ENCODE measurements at places on chromosomes 6 and 20.

DNA sequence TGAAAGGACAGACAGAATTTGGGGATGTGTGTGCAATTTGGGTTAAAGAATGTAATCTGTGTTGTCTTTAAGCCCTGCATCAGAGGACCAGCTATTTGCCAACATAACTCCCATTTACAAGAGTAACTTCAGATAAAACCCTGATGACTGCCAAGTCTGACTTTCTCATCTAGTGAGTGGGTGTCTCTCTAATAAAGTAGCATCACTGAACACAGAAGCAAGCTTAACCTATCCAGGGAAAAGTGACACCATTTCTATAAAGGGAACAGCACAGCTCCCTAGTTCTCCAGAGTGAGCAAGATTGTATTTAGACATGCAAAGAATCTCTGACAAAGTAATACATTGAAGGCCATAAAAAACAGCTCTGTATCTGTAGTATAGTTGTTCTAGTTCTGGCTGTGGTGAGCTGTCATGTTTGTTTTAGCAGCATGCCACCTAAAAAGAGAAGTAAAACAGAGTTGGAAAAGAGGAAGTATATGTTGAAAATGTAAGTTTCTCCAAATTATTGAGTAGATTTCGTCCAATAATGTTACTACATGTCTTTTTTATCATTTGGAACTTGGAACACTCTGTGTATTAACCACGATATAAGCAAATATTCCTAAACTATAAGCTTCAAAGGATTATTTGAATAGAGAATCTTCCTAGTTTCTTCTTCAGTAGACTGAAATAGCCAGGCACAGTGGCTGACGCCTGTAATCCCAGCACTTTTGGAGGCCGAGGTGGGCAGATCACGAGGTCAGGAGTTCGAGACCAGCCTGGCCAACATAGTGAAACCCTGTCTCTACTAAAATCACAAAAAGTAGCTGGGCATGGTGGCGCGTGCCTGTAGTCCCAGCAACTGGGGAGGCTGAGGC is 8.8 kb upstream of the PIM1 start:
- DNase-seq = no peak

GRCh38 chr6:159450815-159451465 is 242.1 kb downstream of the SOD2 start:
- no peak for DNase-seq

- no peak for DNase-seq
These were observed 48.7 kb upstream of the CLVS2 start for GRCh38 chr6:122947355-122947754.

GRCh38 chr20:22523499-22524392 is 60.6 kb downstream of the FOXA2 start:
- no peak for DNase-seq

- no peak for DNase-seq
These were observed 25.4 kb downstream of the FBXO9 start for GRCh38 chr6:53090576-53090975.

- no peak for DNase-seq
These were observed 54.2 kb downstream of the HFE start for GRCh38 chr6:26141378-26141904.

DNA sequence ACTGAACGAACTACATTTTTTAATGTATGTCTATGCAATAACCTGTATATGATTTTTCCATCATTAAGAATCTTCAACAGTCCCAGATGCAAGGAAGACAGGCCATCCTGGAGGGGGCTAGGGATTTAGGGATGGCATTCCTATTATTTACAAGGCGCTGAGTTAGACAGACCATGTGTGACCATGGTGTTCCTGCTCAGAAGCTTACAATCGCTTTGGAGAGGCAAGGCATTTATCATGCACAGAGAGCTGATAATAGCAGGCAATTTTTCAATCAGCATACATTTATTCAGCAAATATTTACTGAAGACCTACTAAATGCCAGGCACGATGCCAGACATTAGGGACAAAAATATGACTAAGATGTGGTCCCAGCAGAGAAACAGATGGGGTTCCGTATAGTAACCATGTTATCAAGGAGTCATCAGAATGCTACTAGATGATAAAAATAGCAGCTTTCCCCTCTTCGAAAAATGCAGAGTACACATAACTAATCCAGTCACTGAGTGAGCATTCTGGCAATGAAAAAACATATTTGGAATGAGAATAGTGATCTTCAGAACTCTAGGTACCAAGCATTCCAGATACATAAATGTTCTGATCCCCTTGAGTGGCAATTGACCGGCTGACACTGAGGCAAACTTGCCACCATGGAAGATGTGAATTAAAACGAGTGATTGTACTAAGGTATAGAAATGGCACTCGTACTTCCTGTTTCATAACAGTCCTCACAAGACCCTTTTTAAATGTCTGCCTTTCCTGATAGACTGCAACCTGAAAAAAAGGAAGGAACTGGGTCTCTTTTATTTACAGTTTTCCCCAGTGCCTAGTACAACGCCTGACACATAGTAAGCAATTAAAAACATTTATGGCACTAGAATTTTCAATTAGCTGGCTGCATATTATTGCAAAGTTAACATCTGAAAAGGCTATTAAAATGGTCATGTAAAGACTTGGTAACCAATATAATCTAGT is 135.7 kb downstream of the ATXN1 start:
- DNase-seq = no peak

DNA sequence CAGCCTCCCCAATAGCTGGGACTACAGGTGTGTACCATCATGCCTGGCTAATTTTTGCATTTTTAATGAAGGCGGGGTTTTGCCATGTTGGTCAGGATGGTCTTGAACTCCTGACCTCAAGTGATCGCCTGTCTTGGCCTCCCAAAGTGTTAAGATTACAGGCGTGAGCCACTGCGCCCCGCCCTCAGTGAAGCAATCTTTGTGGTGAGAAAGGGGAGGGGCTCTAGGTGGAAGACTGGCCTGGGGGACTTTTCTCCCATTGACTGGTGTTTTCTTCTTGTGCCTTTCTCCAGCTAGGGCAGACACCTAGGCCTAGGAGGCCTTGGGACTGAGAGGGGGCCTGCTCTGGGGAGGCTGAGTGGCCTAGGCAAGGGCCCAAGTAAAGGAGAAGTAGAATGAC is 84.1 kb downstream of the DNAAF9 start:
- DNase-seq = no peak

DNA sequence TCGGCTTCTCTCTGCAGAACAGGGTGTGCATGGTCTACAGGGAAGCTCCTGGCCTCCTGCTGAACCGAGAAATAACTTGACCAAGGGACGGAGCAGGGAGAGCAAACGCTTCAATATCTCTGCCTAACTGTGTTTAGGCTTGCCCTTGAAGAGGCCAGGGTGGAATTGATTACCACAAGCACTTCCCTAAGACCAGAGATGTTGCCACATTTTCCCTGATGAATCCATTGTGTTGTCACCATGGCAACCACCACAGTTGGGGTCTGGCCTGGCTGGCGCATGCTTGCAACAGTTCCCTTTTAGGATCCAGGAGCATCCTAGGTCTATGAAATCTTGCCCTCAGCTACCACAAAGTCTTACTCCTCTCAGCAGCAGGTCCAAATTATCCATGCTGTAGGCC is 213.5 kb upstream of the SULF2 start:
- no peak for DNase-seq

GRCh38 chr20:62989201-62989601 is 17.6 kb downstream of the BHLHE23 start:
- no peak for DNase-seq

GRCh38 chr6:107652526-107653182 is 162.7 kb downstream of the SOBP start:
- DNase-seq = no peak

GRCh38 chr6:26031151-26031594 is 56.1 kb upstream of the HFE start:
- no peak for DNase-seq

- no peak for DNase-seq
These were observed 37.4 kb downstream of the GNAS start for GRCh38 chr20:58889798-58890517.

GRCh38 chr6:137656735-137657134 is 162.5 kb upstream of the OLIG3 start:
- no peak for DNase-seq

- no peak for DNase-seq
These were observed 53.6 kb downstream of the ELOVL5 start for GRCh38 chr6:53295176-53295575.

DNA sequence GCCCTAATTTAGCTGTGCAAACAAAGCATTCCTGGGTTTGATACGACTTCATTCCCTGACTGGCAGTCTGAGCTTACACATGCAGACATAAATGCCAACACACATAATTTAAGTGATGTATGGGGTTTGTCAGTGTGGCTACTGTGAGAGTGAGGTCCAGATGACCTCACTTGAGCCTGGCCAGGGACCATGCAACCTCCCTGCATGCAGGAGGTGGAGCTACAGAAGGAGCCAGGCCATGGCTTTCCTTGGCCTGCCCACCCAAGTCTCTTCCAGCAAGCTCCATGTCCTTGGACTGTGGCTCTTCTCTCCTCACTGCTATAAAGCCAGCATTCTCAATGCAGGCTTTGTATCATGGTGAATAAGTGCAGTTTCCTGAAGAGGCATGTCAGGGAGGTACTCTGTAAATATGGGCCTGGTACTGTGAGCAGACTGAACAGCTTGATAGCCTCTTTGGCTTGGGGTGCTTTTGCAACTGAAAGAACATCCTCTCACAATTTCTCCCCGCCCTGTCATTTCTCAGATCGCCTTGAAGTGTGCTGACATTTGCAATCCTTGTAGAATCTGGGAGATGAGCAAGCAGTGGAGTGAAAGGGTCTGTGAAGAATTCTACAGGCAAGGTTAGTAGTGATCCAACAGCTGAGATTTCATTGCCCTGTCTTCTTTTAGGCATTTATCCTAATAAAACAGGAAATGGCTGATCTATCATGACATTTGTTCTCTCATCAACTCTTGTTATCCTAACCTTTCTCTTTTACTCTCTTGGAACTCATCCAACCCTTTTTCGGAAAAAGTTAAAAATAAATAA is 69.2 kb downstream of the MTFR2 start:
- DNase-seq = no peak

- no peak for DNase-seq
These were observed 581.6 kb downstream of the HAO1 start for GRCh38 chr20:7358670-7359069.

DNA sequence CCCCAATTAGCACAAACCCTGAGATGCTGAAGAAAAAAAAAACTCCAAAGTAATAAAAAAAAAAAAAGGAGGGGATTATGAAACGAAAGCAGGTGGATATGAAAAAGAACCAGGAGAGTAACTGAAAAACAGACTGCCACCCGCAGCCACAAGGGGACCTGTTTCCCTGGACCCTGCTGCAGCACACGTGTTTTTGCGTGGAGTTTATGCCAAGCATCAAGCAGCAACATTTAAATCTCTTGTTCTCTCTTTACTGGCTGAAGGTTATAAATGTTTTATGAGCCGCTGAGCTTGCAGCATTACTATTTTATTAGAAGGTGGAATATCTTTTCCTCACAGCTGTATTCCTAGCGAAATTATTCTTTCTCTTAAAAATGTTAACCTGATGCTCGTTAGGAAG is 131.6 kb upstream of the OLIG3 start:
- DNase-seq = no peak

- no peak for DNase-seq
These were observed 40.0 kb upstream of the GCNT2 start for GRCh38 chr6:10481101-10481500.

GRCh38 chr6:43488667-43489276 is 11.4 kb downstream of the TJAP1 start:
- no peak for DNase-seq

- no peak for DNase-seq
These were observed 53.5 kb downstream of the KCNQ5 start for GRCh38 chr6:72675396-72675795.

- DNase-seq = no peak
These were observed 1.1 kb upstream of the CD109 start for GRCh38 chr6:73694711-73695411.

DNA sequence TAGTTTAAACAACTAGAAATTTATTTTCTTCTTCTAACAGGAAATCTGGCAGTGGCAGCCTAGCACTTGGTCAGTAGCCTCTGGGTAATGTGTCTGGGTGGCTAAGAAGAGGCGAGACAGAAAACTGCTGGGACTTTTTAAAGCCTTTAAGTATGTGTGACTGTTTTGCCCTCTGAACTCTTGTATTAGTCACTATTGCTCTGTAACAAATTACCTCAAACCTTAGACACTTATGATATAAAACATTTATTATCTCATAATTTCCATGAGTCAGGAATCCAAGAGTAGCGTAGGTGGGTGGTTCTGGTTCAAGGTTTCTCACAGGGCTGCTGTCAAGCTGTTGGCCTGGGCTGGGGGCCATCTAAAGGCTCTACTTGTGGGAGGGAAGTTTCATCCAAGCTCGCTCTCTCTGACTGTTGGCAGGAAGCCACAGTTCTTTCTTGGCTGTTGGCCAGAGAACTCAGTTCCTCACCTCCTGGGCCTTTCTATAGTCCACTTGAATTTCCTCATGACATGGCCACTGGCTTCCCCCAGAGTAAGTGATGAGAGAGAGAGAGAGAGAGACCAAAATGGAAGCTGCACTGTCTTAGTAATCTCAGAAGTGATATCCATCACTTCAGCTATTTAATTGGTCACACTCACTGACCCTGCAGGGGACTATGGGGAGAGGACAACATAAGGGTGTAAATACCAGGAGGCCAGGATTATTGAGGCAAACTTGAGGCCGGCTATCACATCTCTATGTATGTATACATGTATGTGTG is 17.4 kb upstream of the TBC1D22B start:
- DNase-seq = peak; percentile 27

DNA sequence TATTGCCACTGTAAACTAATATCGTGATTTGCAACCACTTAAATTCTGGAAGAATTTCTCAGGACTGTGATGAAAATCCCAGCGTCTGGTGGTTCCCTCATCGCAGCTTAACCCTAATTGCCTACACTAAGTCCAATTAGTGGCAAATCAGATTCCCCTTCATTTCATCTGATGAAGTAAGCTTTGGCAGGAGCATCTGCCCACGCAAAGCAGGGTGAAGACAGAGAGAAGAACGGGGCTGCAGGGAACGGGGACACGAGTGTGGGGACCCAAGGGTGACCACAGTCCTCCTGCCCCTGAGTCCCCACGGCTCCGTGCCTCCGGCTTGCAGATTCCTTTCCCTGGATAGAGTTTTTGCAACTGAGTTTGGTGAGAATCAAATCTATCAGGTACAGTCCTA is 159.5 kb downstream of the LY86 start:
- DNase-seq = no peak

GRCh38 chr6:53593001-53593488 is 48.1 kb upstream of the GCLC start:
- no peak for DNase-seq

- no peak for DNase-seq
These were observed 41.1 kb downstream of the PTPN1 start for GRCh38 chr20:50551288-50551687.

DNA sequence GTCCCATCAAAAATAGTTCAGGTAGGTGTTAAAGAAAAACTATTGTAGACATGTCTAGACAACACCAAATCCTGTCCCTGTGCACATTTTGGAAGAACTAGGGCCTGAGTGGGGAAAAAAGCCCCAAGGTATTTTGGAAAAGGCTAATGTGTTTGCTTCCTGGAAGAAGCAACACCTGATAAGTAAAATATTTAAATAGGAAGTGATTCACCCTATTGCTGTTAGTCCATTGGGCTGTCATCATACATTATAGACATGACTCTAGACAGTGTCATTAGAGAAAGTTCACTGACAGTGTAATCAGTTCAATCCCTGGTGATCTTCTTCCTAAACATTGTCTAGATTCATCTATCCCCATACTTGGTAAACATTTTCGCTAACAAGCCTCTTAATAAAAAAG is 465.3 kb downstream of the CBLN4 start:
- no peak for DNase-seq

- no peak for DNase-seq
These were observed 204.8 kb downstream of the DTNBP1 start for GRCh38 chr6:15458021-15458459.

All from GM12892 (cell line).